ENCODE measurements at places on chromosomes 2 and 18. TPM values are rescaled to one million over a fixed set of nuclear protein-coding genes. Genes with fewer than 3 reads are reported as not detected.

DNA sequence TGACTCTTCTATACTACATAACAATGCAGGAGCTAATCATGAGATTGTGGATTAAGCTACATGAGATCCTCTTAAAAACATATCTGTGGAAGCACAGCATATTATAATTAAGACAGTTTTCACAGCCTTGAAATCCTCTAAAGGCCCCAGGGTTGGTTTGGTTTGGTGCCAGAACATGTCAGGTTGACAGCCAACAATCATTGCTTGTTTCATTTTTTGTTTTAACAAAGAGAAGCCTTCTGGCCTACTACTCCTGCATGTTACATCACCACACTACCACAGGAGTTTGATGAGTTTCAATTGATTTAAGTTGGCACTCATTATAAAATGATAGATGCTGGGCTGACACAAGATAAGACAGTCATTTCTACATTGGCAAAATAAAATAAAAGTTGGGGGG, 255.9 kb upstream of the ERBB4 start:
- no peaks in the 10 kb centered on the region for H3K36me3 ChIP-seq
- DNase-seq: no peak

- no peak overlapping the region for H3K27ac ChIP-seq
- DNase-seq: no peak
- H3K4me3 ChIP-seq: no peak overlapping the region
- peaks cover 7% of the 10 kb centered on the region for H3K4me1 ChIP-seq
Observed at GRCh38 chr2:233942731-233943130, 25.6 kb downstream of the TRPM8 start.

DNA sequence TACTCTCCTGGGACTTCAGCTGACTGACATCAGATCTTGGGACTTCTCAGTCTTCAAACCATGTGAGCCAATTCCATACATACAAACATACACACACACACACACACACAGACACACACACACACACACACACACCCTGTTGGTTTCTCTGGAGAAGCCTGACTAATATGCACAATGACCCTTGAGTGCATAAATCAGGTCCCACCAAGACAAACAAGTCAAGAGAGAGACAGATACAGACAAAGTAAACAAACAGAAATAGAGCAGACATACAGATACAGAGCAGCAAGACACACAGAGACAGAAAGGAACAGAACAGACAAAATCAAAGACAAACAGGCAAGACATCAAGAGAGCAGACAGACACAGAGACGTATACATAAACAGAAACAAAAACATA, 43.8 kb upstream of the DDX18 start:
- H3K27ac ChIP-seq: no peak overlapping the region
- H3K4me1 ChIP-seq: no peaks in the 10 kb centered on the region
- no peaks in the 10 kb centered on the region for H3K27me3 ChIP-seq
- no peak overlapping the region for H3K4me3 ChIP-seq

The NTSR2 gene
- not detected for total RNA-seq

- no peaks in the 10 kb centered on the region for H3K36me3 ChIP-seq
- no peak for DNase-seq
- H3K4me3 ChIP-seq: no peak overlapping the region
- H3K27me3 ChIP-seq: peaks cover 3% of the 10 kb centered on the region
- no peaks in the 10 kb centered on the region for H3K4me1 ChIP-seq
- H3K27ac ChIP-seq: no peak overlapping the region
Observed at GRCh38 chr2:222270396-222270795, 28.4 kb downstream of the PAX3 start.

The PKDCC gene
- not detected for total RNA-seq

The LAMA3 gene
- total RNA-seq: not detected

The TMEM247 gene
- total RNA-seq: not detected

DNA sequence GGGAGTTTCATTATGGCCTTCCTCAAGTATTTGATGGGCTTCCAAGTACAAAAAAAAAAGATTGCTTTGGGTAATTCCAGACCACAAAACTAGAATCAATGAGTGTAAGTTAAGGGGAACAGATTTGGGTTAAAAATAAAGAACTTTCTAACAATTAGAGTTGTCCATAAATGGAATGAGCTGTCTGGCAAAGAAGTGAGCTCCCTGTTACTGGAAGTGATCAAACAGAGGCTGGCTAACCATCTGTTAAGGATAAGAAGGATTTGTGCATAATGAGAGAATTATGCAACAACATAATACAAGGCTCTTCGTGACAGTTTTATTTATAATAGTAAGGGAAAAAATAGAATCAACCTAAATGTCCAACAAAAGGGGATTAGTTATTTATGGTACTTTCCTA, 44.6 kb upstream of the ACVR1 start:
- H3K4me3 ChIP-seq: no peak overlapping the region
- no peaks in the 10 kb centered on the region for H3K36me3 ChIP-seq
- no peaks in the 10 kb centered on the region for H3K4me1 ChIP-seq
- no peak overlapping the region for H3K27ac ChIP-seq
- DNase-seq: no peak
- peaks cover 11% of the 10 kb centered on the region for H3K27me3 ChIP-seq

The TMEM37 gene
- total RNA-seq: not detected

GRCh38 chr18:39521164-39521563, 1955.6 kb upstream of the CELF4 start:
- no peaks in the 10 kb centered on the region for H3K27me3 ChIP-seq
- H3K36me3 ChIP-seq: no peaks in the 10 kb centered on the region
- no peak overlapping the region for H3K4me3 ChIP-seq
- no peaks in the 10 kb centered on the region for H3K4me1 ChIP-seq
- no peak for DNase-seq

DNA sequence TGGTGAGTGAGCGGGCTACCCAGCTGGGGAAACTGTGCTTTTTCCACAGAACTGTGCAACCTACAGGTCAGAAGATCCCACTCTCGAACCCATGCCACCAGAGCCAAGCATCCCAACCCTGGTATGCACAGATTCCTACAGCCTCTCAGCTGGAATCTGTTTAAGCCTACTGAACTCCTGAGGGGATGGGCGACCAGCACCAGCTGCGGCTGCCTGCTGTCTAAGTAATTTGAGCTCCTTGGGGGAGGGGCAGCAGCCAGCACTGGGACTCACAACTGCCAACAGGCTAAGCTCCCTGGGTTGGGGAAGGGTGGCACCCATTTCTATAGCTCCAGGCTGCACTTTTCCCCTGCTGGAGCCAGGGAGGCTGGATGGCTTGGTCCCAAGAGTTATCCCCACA, 11.8 kb downstream of the CYP27C1 start:
- H3K27ac ChIP-seq: no peak overlapping the region
- H3K4me1 ChIP-seq: no peaks in the 10 kb centered on the region
- no peak for DNase-seq
- no peak overlapping the region for H3K4me3 ChIP-seq
- H3K27me3 ChIP-seq: peaks cover 34% of the 10 kb centered on the region

GRCh38 chr2:3483227-3483985, 35.9 kb downstream of the ADI1 start:
- DNase-seq: no peak
- H3K27ac ChIP-seq: no peak overlapping the region
- H3K4me1 ChIP-seq: no peaks in the 10 kb centered on the region

- H3K27ac ChIP-seq: no peak overlapping the region
- H3K4me1 ChIP-seq: no peaks in the 10 kb centered on the region
- no peak for DNase-seq
- peaks cover 3% of the 10 kb centered on the region for H3K27me3 ChIP-seq
- no peaks in the 10 kb centered on the region for H3K36me3 ChIP-seq
- no peak overlapping the region for H3K4me3 ChIP-seq
Observed at GRCh38 chr18:1806884-1807615, 764.3 kb downstream of the METTL4 start.

The SPATS2L gene
- total RNA-seq: 35.1 TPM

DNA sequence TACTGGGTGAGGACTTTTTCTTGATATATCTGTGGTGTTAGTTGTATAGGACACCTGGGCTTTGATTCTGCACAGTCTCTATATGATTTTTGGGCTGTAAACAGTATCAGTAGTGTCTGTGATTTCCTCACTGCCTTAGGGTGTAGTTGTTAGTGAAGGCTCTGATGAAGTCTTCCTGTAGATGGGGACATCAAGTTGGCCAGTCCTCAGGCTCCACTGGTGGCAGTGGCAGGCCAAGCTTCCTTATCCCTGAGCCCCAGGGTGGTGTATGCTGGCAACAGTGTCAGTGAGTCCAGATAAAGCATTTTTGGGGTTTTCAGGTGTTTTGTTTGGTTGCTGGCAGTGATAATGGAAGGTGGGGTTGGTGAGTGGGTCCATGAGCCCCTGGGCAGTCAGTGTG, 961.4 kb downstream of the DSC3 start:
- H3K4me1 ChIP-seq: no peaks in the 10 kb centered on the region
- H3K27ac ChIP-seq: no peak overlapping the region
- H3K36me3 ChIP-seq: no peaks in the 10 kb centered on the region
- no peaks in the 10 kb centered on the region for H3K27me3 ChIP-seq
- H3K4me3 ChIP-seq: no peak overlapping the region

- H3K27ac ChIP-seq: no peak overlapping the region
- no peak for DNase-seq
- H3K36me3 ChIP-seq: peaks cover 3% of the 10 kb centered on the region
- H3K4me1 ChIP-seq: no peaks in the 10 kb centered on the region
- no peak overlapping the region for H3K4me3 ChIP-seq
Observed at GRCh38 chr2:231752061-231752460, 29.0 kb downstream of the PDE6D start.

DNA sequence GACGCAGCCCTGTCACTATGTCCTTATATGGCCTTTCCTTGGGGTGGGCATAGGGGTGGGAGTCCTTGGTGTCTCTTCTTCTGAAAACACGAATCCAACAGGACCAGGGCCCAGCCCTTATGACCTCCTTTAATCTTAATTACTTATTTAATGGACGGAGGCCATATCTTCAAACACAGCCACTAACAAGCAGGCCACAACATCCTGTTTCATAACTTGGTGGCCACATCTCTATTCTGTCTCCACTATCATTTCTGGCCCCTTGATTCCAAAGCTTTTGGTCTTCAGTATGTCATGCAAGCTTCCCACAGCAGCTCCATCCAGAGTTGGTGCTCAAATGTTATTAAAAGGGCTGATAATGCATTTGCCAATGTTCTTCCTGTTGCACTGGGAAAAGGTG, 287.3 kb upstream of the SMIM21 start:
- H3K27me3 ChIP-seq: no peaks in the 10 kb centered on the region
- no peak for DNase-seq
- no peak overlapping the region for H3K4me3 ChIP-seq
- no peaks in the 10 kb centered on the region for H3K4me1 ChIP-seq
- no peak overlapping the region for H3K27ac ChIP-seq
- no peaks in the 10 kb centered on the region for H3K36me3 ChIP-seq

- DNase-seq: no peak
- H3K4me3 ChIP-seq: no peak overlapping the region
- peaks cover 9% of the 10 kb centered on the region for H3K36me3 ChIP-seq
- H3K4me1 ChIP-seq: no peaks in the 10 kb centered on the region
Observed at GRCh38 chr2:31859959-31860358, 150.8 kb downstream of the MEMO1 start.

GRCh38 chr2:36455011-36455410, 99.4 kb downstream of the CRIM1 start:
- H3K36me3 ChIP-seq: no peaks in the 10 kb centered on the region
- H3K27ac ChIP-seq: no peak overlapping the region
- no peaks in the 10 kb centered on the region for H3K4me1 ChIP-seq
- peaks cover 2% of the 10 kb centered on the region for H3K27me3 ChIP-seq
- no peak overlapping the region for H3K4me3 ChIP-seq
- DNase-seq: no peak

DNA sequence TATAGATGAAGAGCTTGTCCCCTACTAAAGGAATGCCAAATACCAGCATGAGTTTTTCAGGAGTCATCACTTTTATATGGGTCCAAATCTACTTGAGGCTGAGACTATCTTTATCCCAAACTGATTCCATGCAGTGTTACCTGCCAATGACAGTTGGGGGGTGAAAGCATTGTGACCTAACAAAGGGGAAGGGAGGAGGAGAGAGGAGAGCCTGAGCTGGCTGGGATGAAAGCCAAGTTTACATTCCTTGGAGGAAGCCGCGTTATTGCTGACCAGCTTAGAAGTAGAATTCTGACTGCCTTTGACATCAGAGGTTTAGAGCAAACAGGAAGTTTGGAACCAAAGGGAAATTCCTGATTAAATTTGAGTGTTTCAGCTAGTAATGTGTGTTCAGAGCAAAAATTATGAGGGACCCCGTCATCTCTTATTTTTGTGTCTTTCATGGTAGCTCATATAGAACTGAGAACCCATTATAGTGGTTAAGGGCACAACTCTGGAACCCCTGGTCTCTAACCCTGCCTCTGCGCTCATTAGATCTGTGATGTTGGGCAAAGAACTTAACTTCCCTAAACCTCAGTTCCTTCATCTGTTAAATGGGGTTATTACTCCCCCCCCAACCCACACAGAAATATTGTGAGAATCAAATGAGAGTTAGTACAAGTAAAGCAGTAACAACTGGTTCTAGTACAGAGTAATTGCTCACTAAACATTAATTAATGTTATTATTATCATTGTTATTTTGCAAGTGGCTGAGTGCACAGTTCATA, 199.3 kb upstream of the EPAS1 start:
- no peak overlapping the region for H3K27ac ChIP-seq
- H3K4me3 ChIP-seq: peak overlapping the region; percentile 37
- H3K27me3 ChIP-seq: peaks cover 2% of the 10 kb centered on the region
- H3K36me3 ChIP-seq: peaks cover 3% of the 10 kb centered on the region
- peaks cover 19% of the 10 kb centered on the region for H3K4me1 ChIP-seq
- DNase-seq: no peak

GRCh38 chr18:2547477-2548087, 23.7 kb downstream of the METTL4 start:
- no peak overlapping the region for H3K4me3 ChIP-seq
- peaks cover 11% of the 10 kb centered on the region for H3K36me3 ChIP-seq
- no peak overlapping the region for H3K27ac ChIP-seq

GRCh38 chr2:180048251-180048650, 41.2 kb upstream of the CWC22 start:
- no peak overlapping the region for H3K27ac ChIP-seq
- DNase-seq: no peak
- no peaks in the 10 kb centered on the region for H3K36me3 ChIP-seq
- H3K27me3 ChIP-seq: peaks cover 11% of the 10 kb centered on the region
- no peaks in the 10 kb centered on the region for H3K4me1 ChIP-seq

- H3K4me3 ChIP-seq: no peak overlapping the region
- no peaks in the 10 kb centered on the region for H3K4me1 ChIP-seq
- DNase-seq: no peak
Observed at GRCh38 chr2:198698230-198698629, 759.5 kb downstream of the SATB2 start.

DNA sequence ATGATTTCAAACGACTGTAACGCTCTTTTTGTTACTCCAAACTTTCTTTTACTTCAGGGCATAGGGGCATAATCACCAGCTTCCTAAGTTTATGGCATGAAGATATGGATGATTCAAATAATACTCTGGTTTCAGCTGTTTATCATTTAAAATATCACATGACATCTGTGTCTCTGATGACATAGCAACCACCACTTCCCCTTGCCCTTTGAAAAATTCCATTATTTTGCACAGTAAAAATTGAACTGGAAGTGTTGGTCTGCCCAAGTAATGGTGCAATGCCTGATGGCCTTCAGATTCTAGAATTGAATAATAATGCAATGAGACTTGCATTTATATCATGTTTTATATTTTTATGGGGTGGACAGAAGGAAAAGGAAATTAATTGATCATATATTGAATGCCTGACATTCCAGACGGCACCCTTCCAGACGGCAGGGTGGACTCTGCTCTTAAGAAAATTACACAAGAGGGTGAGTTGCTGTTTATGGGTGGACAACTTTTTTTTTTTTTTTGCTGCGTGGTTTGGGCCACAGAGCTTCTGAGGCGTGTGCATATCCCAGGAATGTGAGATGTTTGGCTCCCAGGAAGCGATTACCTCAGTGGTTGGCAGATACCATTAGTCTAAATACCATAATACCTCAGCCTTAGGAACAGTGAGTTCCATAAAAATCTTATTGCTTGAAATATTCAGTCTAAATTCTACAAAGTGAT, 101.7 kb upstream of the ZNF521 start:
- H3K36me3 ChIP-seq: no peaks in the 10 kb centered on the region
- DNase-seq: no peak
- no peak overlapping the region for H3K4me3 ChIP-seq
- no peaks in the 10 kb centered on the region for H3K27me3 ChIP-seq

The MARCHF4 gene
- not detected for total RNA-seq

Measured in activated T-helper 1 cell treated with anti-CD3 and anti-CD28 coated beads, Interleukin-12 subunit alpha, Interleukin-12 subunit beta, Interleukin-2, Interleukin-4 antibody, amounts not matched to agents 30 ng/mL and 10 ng/mL and 1 ng/mL, durations not matched to agents 14 hours and 24 hours and 36 hours (primary cell).